ENCODE measurements at places on chromosomes 5 and 9.

GRCh38 chr5:145975361-145976066, 39.1 kb downstream of the SH3RF2 start:
- no peak for DNase-seq

DNA sequence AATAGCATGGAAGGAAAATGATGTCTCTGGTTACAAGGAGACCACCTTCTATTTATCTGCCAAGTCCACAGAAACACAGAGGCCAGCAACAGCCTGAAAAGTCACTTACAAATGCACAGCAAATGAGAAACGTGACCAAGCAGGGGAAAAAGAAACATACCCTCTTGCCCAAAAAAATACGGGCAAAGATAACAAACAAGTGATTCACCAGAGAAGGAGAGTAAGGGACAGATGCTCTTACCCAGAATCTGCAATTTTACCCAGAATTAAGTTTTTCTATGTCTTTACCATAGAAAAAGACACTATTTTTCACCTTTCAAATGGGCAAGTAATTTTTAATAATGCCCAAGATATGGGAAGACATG, 28.1 kb downstream of the CAMSAP1 start:
- no peak for DNase-seq

DNA sequence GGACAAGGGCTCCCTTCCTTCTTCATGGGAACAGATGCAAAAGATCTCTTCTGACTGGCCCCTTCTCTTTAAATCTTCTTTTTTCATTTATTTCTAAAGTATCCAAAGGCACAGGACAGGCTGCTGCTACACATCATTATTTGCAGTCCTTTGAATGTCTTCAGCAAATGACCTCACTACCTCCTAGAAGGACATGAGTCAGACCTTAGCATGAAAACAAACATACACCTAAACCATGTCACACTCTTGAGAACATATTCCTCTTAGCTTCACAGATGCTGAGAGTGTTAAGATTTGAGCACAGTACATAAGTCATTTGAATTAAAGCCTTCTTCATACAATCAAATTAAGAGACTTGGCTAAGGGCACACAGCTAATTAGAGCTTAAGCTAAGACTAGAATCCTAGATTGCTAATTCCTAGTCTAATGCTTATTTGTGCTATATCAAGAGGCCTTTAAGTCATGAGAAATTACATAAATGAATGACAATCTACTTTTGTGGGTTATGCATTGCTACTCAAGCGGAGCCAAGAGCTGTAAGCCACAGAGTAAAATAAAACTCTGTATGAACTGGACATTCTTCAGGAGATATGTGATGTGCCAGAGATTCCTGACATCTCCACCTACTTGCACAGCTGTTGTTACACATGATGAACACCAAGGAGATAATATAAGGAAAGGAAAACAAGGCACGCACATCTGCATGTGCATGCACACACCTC, 109.1 kb upstream of the PTGER4 start:
- no peak for DNase-seq

DNA sequence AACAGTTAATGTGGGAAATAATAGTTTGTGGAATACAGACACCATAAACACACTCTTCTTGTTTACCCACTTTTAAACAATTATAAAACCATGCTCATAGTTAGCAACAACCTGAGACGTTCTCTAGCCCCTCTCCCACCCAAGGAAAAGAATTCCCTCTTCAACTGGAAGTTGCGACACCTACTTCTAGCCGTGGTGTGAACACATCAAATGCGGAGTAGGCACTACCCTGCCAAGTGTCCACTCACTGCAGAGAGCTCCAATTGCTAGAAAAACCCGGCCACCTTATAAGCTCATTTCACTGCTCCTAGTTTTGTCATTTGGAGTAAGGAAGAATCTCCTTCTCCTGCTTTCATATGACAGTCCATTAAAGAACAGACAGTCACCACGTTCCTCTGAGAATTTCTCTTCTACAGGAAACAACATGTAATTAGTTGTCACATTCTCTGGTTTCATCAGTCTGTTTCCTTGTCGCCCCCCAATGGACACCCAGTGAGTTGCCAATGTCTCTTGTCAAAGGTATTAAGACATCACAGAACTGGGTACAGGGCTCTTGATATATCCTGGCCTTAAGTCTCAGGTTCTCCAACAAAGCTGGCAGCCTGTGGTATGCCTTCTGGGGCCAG, 47.3 kb downstream of the PRLR start:
- DNase-seq: no peak

GRCh38 chr9:105636331-105636730, 25.9 kb upstream of the TAL2 start:
- no peak for DNase-seq

DNA sequence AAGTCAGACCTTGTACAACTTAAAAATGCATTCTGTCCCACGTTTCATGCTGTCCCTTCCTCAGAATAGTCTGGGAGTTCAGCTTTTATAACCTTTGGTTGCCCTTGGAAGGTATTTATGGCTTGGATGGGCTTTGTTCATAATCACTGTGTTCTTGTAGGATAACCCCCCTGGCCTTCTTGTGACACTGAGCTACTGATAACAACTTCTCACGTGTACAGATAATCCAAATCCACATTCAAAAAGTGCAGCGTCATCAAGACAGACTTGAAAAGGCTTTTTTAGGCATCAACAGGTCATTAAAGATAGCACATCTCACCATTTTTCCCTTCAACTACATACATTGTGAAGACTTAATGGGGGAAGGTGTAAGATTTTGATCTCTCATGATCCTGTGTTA, 42.0 kb downstream of the SLC1A3 start:
- DNase-seq: no peak

GRCh38 chr5:128144491-128144890, 60.9 kb downstream of the SLC12A2 start:
- DNase-seq: no peak

DNA sequence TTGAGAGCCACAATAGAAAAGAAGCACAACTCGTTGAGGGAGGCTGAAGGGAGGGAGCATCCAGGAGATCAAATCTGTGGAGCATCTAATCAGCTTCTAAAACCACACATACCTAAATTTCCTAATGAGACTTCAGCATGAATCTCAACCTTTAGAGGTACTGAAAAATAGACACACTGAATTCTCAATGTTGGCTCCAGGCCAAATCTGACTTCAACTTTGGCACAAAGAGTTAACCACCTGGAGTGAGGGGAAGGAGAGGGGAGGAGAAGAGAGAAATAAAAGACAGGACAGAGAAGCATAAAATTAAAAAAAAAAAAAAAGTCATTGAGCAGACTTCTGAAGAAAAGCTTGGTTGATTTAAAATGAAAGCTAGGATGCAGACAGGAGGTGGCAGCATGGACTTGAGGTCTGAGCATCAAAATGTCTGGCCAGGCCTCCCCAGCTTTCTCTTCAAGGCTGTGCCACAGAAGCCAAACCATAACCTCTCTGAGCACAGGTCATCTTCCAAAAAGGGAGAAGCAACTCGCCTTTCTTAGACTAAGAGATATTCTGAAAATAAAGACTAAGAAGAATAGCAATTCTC, 205.6 kb downstream of the DENND1A start:
- no peak for DNase-seq

GRCh38 chr5:56088967-56089829, 94.4 kb upstream of the IL6ST start:
- no peak for DNase-seq

DNA sequence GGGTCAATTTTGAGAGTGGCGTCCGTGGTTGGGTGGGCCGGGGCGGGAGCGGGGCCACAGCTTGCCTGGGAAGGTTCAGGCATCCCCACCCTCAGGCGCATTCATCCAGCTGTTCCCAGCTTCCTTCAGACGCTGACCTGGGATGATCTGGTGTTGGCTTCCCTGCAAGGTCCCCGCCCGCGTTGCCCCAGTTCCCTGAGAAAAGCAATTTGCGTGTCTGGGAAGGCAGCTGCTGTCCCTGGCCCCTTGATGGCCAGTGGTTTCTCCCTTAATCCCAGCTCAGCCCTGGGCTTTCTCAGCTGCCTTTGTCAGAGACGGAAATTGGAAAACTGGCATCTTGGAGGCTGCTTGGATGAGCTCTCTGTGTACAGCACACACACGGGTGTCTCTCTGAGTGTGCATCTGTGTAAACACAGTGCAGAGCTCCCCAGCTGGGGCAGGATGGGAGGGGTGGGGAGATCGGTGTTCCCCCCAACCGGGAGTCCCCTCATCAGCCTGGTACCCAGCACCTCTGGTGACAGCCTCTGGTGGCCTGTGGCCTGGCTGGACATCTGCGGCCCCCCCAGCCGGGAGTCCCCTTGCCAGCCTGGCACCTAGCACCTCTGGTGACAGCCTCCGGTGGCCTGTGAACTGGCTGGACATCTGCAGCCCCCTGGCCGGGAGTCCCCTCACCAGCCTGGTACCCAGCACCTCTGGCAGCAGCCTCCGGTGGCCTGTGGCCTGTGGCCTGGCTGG, 94.0 kb downstream of the COL5A1 start:
- DNase-seq: no peak
